Left renal pelvis (tissue), 4 donors: ENCODE measurements at places on chromosomes 2 and 18.

GRCh38 chr2:84924173-84925106 lies 19.0 kb downstream of the TMSB10 start:
- no peak for DNase-seq

DNA sequence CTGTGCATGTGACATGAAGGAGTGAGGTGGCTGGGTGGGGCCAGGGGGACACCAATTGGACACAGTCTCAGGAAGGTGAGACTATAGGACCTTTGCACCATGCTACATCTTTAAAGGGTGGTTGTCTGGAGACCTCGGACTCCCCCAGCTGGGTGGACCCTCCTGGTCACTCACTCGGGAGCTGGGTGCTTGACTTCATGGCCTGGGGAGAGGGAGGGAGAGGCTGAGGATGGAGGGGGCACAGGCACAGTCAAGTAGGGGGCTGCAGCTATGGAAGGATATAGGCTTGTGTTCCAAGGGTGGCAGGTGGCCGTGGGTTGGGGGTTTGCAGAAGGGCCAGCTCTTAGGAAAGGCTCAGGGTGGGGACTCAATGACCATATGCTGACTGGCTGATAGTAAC lies 7.1 kb upstream of the CELF4 start:
- DNase-seq: no peak

- DNase-seq: no peak
Observed at GRCh38 chr2:105428387-105429018, 29.7 kb upstream of the FHL2 start.

DNA sequence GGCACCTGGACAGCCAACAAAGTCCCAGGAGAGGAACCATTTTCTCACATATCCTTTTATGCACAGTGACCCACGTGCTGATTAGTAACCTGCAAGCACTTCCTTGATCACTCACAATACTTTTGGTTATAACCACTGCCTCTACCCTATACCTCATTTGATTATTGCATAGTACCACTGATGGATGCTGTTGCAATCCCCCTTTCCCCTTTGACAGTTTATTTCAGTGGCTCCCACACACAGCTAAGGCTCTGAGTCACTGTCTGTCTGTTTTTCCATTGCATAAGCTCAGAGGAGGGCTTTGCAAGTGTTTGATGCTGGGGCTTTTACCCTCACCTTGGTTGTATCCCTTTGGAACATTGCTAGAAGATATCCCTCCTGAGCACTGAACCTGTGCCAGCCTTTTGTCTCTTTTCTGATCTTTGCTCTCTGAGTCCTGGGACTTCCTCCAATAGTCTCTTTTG lies 101.7 kb upstream of the RBBP8 start:
- no peak for DNase-seq
